ENCODE measurements at places on chromosomes 2 and 18.

- peaks cover 21% of the 10 kb centered on the region for H3K4me1 ChIP-seq
- H3K4me3 ChIP-seq, result peak overlapping the region; percentile 62
- H3K36me3 ChIP-seq, result no peaks in the 10 kb centered on the region
- no peak overlapping the region for H3K27ac ChIP-seq
These were observed 582.8 kb downstream of the ZEB2 start for GRCh38 chr2:143936848-143937722.

- no peaks in the 10 kb centered on the region for H3K27me3 ChIP-seq
- no peaks in the 10 kb centered on the region for H3K36me3 ChIP-seq
- no peak overlapping the region for H3K4me3 ChIP-seq
- H3K4me1 ChIP-seq, result no peaks in the 10 kb centered on the region
- no peak for DNase-seq
- H3K27ac ChIP-seq, result no peak overlapping the region
These were observed 1403.6 kb downstream of the SUCLG1 start for GRCh38 chr2:83055376-83056010.

GRCh38 chr2:118535171-118535817 is 312.2 kb downstream of the EN1 start:
- DNase-seq, result no peak
- H3K27me3 ChIP-seq, result peaks cover 4% of the 10 kb centered on the region
- no peaks in the 10 kb centered on the region for H3K36me3 ChIP-seq
- no peak overlapping the region for H3K27ac ChIP-seq
- H3K4me3 ChIP-seq, result no peak overlapping the region

- no peaks in the 10 kb centered on the region for H3K27me3 ChIP-seq
- no peaks in the 10 kb centered on the region for H3K4me1 ChIP-seq
- H3K27ac ChIP-seq, result no peak overlapping the region
- H3K4me3 ChIP-seq, result no peak overlapping the region
- H3K36me3 ChIP-seq, result no peaks in the 10 kb centered on the region
These were observed 52.4 kb downstream of the LONRF2 start for GRCh38 chr2:100269889-100270288.

- H3K4me3 ChIP-seq, result no peak overlapping the region
- no peak for DNase-seq
- H3K4me1 ChIP-seq, result no peaks in the 10 kb centered on the region
- H3K36me3 ChIP-seq, result no peaks in the 10 kb centered on the region
- peaks cover 14% of the 10 kb centered on the region for H3K27me3 ChIP-seq
These were observed 101.4 kb downstream of the FARSB start for GRCh38 chr2:222554517-222554916.

DNA sequence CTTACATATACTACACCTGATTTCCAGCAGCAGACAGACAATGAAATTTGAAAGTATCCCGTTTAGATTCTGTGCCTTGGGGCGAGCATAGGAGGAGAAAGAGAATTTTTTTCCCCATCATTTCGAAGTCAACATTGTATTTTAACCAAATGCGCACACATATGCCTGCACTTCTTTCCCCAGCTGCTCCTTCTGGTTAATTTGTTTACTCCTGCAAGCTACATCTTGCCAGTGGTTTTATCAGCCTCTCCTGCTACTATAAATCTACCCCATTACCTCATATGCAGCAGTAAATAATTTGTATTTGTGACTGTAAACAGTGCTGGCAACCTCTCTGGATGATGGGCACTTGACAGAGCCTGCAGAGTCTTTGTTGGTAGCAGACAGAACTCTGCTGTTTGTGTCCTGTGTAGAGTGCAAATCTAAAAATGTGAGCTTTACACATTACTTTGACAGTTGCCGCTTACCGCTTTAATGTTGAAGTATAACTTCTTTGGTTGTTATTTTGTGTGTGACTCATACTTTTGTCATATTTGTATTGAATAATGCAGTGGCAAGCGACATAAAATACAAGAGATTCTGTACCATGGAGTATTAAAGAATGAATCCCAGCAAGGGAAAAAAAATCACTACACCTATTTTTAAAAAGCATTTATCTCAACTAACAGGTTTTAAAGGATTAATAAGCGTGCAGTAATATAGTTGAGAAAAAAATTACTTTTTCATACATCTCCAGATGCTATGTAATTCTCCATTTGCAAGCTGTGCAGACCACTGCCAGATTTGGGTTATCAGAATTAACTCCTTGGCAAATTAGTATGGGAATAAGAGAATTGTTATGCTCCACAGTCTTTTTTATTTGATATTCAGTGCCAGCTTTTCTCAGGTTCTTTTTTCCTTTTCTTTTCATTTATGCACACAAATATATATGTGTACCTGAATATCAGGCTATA is 536.8 kb downstream of the XIRP2 start:
- no peaks in the 10 kb centered on the region for H3K4me1 ChIP-seq
- H3K27me3 ChIP-seq, result no peaks in the 10 kb centered on the region
- H3K27ac ChIP-seq, result no peak overlapping the region
- H3K36me3 ChIP-seq, result no peaks in the 10 kb centered on the region
